Stimulated activated CD8-positive, alpha-beta memory T cell treated with anti-CD3 and anti-CD28 coated beads, Interleukin-2, amount 100 ng/mL, for 48 hours (primary cell): ENCODE measurements at places on chromosomes 6 and 20.
A peak's percentile ranks its signal among the peaks of the same experiment; 100 is the strongest.

- DNase-seq = no peak
Measured at GRCh38 chr20:38969708-38970107, 7.6 kb downstream of the DHX35 start.

GRCh38 chr6:22334778-22335177, 37.9 kb upstream of the PRL start:
- no peak for DNase-seq

GRCh38 chr6:103799971-103800670, 1059.6 kb downstream of the HACE1 start:
- no peak for DNase-seq

- DNase-seq = peak; percentile 18
Measured at GRCh38 chr20:19628570-19629134, 129.4 kb upstream of the RIN2 start.

DNA sequence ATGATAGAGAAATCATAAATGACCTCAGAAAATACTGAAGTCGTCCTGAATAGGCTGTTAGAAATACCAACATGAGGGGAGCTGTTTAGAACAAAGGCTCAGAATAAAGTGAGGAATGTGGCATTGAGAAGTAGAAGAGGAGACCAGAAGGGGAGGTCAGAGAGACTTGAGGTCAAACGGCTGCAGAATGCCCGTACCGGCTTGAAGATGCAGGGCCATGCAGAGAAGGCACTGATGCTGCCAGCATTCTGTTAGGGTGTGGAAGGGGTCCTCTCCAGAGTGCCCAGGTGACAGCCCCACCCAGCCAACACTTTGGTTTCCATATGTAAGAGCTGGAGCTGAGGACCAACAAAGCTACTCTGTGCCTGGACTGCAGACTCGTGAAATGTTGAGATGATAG, 570.9 kb downstream of the CDH26 start:
- no peak for DNase-seq

- no peak for DNase-seq
Measured at GRCh38 chr6:22412994-22413393, 116.2 kb upstream of the PRL start.

DNA sequence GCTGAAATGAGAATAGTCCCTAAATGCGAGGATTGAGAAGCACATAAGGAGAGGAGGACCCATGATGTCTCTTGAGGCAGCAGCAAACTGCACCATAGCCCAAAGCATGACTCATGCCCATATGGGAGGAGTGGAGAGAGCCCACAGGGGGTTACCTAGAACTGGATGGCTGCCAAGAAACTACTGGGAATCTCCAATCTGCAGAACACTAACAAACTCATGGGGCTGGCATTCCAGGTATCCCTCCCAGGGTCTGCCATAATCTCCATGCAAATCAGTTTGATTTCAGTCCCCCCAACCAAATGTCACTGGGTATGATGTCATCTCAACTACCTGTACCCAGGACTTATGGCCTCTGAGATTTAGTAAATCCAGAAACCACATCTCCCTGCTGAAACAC, 410.5 kb downstream of the PTPRT start:
- DNase-seq = no peak

DNA sequence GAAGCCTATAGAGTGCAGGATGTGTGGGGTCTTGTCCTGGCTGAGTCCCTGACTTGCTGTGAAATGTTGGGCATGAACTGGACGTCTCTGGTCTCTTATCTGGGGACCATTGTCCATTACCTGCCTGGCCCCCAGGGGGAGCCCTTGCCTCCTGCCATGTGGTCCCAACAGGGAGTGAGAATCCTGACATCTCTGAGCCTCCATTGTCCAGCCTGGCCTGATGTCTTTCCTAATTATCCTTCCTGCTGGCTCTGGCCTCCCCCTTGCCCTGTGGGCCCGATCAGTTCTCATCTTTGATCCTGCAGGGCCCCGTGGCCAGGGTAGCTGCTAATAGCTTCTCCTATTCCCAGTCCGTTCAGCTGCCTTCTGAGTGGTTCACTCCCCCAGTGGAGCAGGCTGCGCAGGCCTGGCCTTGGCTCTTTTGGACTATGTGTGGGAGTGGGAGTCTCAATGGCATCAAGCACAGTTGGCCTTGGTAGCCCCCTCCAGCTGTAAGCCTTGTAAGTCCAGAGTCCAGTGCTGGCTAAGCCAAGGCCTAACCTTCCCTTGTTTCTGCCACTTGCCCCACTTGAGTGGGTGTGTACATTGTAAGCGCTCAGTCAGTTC, 77.9 kb upstream of the RALY start:
- peak; percentile 30 for DNase-seq

GRCh38 chr6:152272486-152272885, 364.7 kb downstream of the SYNE1 start:
- no peak for DNase-seq

- no peak for DNase-seq
Measured at GRCh38 chr6:113505084-113505699, 352.0 kb upstream of the MARCKS start.

DNA sequence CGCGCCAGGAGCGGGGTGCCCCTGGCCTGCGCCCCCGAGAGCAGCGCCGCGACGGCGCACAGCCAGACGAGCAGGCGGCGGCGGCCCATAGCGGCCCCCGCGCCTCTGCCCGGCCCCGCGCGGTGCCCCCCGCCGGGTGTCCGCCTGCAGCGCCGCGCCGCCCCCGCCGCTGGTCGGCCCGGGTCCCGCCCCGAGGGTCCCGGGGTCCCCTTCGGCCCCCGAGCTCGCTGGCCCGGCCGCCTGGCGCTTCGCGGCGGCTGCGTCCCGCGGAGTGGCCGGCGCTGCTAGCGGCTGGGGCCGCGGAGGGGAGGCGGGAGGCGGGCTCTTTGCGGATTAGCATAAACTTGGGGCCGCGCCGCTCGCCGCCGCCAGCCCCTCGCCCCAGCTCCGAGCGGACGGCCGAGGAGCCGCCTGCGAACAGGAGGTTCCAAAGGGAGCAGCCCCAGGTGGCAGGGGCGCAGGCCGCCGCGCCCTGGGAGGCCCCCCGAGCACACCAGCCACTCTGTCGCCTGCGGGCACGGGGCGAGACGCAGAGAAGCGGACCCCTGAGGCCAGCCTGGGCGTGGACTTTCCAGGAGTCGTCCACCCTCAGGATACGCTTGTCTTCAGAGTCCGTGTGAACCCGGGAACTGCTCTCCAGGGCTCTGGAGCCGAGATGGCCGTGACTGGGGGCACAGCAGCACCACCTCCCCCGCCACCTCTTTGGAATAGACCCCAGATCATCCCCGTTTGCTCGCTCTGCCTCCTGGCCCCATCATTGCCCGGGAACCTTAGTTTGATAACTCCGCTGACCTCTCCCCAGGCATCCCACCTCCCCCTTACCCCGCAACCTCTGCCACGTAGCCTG, at the start of gene EMILIN3:
Gene EMILIN3, minus strand, starts transcription at position 273 of the 847 bp plus-strand sequence. Its CDS starts 184 bp downstream, at position 89.
- DNase-seq = no peak

DNA sequence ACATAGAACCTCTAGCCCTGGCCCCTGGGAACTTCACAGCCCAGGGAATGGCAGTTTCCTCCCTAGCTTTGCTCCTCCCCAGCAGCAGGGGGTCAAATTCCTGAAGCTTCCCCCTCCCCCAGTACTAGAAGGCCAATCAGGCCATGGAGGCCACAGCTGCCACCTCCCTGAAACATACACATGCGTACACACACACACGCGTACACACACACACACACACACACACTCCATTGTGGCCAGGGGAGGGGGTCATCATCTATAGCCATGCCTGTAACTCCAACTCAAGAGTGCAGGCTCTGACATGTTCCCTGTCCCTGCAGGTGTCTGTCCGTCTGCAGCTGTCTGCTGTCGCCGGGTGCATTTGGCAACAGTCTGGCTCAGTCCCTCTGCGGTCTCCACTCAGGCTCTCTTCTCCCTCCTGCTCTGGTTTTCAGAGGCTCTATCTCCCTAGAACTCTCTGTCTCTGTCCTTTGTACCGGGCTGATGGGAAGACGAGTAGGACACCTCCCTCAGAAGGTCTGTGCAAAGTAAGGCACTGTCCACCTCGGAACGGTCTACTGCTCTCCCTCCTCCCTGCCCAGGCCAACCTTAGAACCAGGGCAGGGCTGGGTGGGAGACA, 1.4 kb downstream of the LRFN2 start:
- DNase-seq = no peak

DNA sequence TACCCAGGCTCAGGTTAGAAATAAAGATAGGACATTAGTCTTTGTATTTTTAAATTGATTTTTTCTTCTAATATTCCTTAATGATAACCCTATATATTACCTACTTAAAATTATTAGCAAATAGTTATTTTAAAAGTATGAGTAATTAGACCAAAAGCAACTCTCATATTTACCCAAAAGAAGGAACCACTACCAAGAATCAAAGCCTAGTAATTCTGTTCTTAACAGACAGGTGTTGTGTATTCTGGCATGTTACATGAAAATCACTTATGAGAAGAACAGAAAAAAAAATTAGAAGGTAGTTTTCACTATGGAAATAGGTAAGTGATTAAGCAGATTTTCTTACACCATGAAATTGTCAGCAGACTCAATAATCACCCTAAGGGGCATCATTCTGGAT, 105.1 kb downstream of the ATG5 start:
- no peak for DNase-seq

DNA sequence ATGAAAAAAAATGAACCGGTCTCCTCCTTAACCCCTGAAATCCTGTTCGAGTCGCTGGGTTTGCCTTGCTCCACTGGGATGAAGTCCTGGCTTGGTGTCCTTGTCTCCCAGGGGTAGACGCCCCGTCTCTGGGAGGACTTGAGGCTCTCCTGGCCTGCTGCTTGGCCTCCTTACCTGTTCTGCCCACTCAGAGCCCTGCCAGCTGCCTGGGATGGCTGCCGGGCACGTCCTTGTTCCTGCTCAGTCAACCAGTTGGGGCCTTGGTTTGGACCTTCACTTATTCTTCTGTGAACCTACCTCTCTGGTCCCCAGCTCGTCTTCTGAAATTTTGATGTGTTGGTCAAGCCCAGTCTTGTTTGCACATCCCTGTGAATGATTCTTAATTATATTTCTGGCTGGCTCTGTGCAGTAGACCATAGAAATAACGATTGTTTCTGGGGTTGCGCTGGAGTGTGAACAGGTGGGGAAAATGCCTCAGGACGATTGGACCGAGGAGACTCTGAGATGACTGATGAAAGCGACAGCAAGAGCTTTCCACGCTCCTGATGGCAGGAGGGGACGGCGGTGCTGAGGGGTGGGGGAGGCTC, 126.5 kb upstream of the ESR1 start:
- no peak for DNase-seq

DNA sequence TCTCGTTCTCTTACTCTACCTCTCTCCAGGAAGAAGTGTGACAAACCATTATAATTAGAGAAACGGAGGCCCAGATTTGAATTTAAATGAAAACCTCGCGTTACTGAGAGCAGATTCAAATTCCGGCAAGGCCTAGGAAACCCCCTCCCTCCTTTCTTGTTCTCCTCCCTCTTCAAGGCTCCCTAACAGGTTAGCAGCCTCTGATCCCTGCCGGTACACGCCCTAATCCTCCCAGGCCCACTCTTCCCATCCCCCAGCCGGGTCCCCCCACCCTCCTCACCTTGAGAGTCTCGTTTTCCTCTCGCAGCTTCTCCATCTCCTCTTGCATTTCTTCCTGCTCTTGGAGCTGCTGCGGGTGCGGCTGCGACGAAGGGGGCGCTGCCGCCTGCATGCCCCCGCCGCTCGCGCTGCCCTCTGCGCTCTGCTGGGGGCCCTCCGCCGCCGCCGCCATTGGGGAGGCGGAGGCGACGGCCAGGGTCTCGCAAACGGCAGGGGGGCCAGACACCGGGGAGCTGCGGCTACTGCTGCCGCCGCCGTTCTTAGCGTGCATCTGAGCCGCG, 3.8 kb downstream of the MTCL3 start:
- DNase-seq = no peak

DNA sequence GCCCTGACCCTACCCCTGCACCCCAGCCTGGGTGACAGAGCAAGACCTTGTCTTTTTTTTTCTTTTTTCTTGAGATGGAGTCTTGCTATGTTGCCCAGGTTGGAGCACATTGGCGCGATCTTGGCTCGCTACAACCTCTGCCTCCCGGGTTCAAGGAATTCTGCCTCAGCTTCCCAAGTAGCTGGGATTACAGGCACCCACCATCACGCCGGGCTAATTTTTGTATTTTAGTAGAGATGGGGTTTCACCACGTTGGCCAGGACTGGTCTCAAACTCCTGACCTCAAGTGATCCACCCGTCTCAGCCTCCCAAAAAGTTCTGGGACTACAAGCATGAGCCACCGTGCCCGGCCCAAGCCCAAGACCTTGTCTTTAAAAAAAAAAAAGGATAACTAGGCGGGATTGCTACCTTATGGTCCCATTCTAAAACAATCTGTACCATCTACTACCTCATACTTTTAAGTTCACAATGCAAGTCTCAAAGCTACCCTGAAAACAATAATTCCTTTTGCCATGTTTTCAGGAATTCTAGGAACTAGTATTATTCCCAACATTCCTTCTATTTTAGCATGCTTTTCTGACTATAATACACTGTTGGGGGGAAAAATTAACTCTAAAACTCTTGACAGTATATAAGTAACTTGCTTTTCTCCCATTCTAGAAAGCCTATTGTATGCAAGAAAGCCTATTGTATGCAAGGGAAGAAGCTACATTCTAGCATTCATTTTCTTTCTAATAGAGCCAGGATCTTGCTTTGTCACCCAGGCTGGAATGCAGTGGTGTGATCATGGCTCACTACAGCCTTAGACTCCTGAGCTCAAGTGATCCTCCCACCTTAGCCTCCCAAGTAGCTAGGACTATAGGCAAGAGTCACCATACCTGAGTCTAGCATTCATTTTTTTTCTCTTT, 6.6 kb downstream of the TUBB start:
- DNase-seq = no peak

- no peak for DNase-seq
Measured at GRCh38 chr20:15395457-15395856, 1058.0 kb upstream of the FLRT3 start.

DNA sequence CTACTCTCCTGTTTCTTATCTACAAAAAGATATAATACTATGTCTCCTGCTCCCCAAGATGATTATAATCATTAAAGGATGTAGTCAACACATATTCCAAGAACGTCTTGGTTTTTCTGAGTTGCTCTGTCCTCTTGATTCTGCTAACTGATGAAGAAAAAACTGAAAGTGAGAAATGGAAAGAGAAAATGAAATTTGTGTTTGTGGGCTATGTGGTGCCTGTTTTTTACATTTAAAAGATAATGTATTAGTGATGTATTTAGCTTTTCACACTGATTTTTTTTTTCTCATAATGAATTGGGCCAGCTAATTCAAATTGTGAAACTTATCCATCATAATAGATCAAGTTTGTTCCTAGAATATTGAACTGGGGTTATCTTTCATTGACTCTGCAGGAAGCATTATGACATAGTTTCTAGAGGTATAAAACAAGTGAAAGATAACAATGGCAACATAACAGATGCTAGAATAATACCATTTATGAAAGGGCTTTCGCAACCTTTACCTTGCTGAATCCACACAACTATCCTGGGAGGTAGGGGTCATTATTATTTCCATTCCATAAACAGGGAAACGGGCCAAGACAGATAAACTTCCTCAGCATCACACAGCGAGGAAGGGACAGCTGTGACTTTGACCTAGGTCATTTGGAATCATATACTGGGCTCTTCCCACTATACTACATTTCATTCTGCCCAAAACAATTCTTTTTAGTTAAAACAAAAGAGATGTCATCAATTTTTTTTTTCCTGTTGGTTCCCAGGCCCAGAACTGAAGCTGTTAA, 336.7 kb downstream of the GJA1 start:
- DNase-seq = no peak

- DNase-seq = no peak
Measured at GRCh38 chr6:10591422-10592160, 70.4 kb downstream of the GCNT2 start.

- no peak for DNase-seq
Measured at GRCh38 chr6:125910527-125910926, 46.0 kb upstream of the HINT3 start.

- DNase-seq = no peak
Measured at GRCh38 chr6:8400663-8401062, 34.7 kb downstream of the SLC35B3 start.

- DNase-seq = no peak
Measured at GRCh38 chr6:143647732-143648131, 30.0 kb upstream of the PHACTR2 start.
